ENCODE measurements at places on chromosomes 6 and 20. TPM values are rescaled to one million over a fixed set of nuclear protein-coding genes. Genes with fewer than 3 reads are reported as not detected.
A peak's percentile ranks its signal among the peaks of the same experiment; 100 is the strongest.

The PDE7B gene
- total RNA-seq: 0.09 TPM

The PSMB1 gene
- total RNA-seq: 156 TPM

DNA sequence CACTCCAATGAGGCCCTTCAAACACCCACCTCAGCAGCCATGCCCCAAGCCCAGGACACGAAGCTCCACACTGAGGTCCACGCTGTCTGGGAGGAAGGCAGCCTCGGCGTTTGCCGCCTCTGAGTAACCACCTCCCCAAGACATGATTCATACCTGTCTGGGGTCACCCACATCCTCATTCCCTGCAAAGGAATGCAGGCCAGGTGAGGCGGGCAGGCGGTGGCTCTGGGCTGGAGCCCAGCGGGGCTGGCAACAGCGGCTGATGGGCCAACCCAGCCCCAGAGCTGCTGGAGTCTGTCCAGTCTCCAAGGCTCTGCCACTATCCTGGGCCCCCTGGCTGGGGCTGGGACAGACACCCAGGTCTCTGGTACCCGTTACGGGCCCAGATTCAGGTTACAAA, 14.8 kb downstream of the PMEPA1 start:
- no peaks in the 10 kb centered on the region for H3K27me3 ChIP-seq
- peak; percentile 97 for DNase-seq

The PSMA7 gene
- total RNA-seq: 518 TPM

The LCA5 gene
- total RNA-seq: 18.3 TPM

The GGTLC1 gene
- total RNA-seq: not detected

The HTR1B gene
- total RNA-seq: not detected

- H3K4me3 ChIP-seq: no peak overlapping the region
- H3K27me3 ChIP-seq: peaks cover 8% of the 10 kb centered on the region
- no peak for DNase-seq
- peaks cover 26% of the 10 kb centered on the region for H3K4me1 ChIP-seq
- no peak overlapping the region for H3K27ac ChIP-seq
- no peaks in the 10 kb centered on the region for H3K36me3 ChIP-seq
These were observed 158.4 kb downstream of the ANKRD60 start for GRCh38 chr20:58069796-58070663.

The TRIM31 gene
- total RNA-seq: 181 TPM

GRCh38 chr6:109166673-109167072, 71.4 kb downstream of the CEP57L1 start:
- no peaks in the 10 kb centered on the region for H3K27me3 ChIP-seq
- H3K4me3 ChIP-seq: no peak overlapping the region
- peaks cover 5% of the 10 kb centered on the region for H3K36me3 ChIP-seq
- no peak overlapping the region for H3K27ac ChIP-seq

- no peak overlapping the region for H3K27ac ChIP-seq
- DNase-seq: no peak
- no peak overlapping the region for H3K4me3 ChIP-seq
- H3K4me1 ChIP-seq: no peaks in the 10 kb centered on the region
- H3K36me3 ChIP-seq: no peaks in the 10 kb centered on the region
These were observed 30.3 kb upstream of the EPB41L2 start for GRCh38 chr6:131093334-131093733.

Data from Calu3 (cell line).